NCI-H748 treated with DMSO at 0.1 percent for 48 hours (cell line): ENCODE measurements at places on chromosomes 4 and X.

GRCh38 chr4:139083607-139083955 lies 68.0 kb downstream of the NOCT start:
- no peak for DNase-seq

DNA sequence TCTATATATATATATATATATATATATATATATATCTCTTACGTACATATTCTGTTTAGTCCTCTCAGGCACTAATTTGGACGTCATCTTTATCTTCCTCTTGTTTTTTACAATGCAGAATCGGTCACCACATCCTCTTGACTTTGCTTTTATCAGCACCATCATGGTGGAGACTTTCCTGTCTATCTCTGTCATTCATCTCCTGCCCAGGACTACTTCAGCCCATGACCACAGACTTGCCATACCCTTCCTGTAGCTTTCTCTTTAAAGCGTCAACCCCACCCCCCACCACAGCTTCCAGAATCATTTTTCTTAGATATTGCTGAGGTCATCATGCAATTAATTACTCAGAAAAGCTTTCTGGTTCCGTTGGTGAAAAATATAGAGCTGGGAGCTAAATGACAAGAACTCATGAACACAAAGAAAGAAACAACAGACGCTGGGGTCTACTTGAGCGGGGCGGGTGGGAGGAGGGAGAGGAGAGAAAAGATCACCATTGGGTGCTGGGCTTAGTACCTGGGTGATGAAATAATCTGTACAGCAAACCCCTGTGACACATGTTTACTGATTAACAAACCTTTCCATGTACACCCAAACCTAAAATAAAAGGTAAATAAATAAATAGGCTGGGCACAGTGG lies 30.5 kb upstream of the PRKX start:
- no peak for DNase-seq

DNA sequence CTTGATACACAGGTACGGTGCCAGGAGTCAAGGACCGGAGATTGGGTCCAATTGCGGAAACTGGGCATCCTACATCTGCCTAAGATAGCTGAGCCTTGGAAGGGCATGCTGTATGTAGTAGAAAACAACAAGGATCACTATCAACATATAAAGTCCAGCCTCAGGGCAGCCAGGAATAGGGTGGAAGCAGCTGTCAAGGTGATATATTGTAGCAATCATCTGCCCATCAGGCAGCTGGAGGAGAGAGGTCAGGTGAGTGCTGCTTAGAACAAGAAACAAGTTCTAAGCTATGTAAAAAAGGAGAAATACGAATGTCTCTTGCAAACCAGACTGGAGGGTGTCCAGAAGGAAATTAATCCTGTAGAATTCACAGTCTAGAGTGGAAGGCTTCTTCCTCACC lies 34.8 kb downstream of the KCNE5 start:
- no peak for DNase-seq

GRCh38 chr4:12146339-12146738 lies 717.6 kb upstream of the HS3ST1 start:
- no peak for DNase-seq

DNA sequence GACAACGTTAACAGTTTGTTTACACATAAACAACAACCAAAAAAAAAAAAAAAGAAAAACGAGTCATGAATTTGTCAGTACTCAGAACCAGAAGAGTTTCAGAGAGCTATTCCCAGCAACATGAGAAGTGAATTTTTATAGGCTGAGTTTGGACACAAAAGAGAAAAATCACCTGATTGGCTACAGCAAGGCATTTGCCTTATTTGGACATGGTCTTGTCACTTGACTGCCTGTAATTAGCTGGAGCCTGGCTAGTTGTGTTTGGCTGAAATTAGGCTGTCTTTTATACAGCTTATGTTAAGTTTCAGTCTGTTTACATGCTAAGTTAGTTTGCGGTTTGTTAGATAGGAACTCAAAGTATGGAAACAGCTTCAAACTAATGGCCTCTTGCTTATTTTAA lies 880 bp upstream of the TEX13A start:
- no peak for DNase-seq

DNA sequence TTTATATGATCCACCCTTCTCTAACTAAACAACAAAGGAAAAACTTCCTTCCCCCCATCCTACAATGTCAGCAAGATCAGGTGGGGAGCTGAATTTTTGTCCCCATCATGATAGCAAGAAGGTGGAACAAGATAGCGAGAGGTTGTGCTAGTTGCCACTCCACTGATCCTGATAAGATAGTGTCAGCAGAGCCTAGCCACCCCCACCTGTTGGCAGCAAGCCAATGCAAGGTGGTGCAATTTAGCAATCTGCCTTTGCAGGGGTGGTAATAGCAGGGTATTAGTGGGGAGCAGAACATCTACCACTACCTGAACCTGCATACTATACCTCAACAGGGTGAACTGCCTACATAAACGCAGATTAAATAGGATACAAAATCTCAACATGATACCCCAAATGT lies 80.2 kb upstream of the MAMLD1 start:
- DNase-seq = no peak

DNA sequence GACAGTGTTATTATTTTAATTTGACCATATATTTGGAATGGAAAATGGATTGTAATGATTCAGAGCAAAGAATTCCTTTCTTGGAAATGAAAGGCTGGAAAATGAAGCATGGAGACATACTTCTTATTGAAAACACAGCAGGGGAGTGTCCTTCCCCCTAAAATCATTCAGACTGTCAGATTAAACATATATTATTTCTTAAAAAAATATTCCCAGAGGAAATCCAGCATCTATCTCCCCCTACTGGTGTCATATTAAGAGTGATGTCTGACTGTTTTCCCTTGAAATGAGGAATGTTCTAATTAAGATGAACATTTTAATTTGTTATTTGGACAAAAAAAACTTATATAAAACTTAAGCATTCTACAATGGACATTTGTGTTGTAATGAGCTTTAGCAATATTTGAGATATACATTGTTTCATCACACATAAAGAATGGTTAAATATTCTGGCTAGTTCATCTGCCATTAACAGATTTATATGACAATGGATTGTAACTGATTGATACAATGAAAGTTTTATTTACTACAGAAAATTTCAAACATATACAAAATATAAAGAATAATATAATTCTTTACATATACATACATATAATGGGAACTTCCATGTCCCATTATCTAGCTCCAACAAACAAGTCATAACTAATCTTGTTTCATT lies 264.6 kb downstream of the SPRY1 start:
- DNase-seq = no peak

DNA sequence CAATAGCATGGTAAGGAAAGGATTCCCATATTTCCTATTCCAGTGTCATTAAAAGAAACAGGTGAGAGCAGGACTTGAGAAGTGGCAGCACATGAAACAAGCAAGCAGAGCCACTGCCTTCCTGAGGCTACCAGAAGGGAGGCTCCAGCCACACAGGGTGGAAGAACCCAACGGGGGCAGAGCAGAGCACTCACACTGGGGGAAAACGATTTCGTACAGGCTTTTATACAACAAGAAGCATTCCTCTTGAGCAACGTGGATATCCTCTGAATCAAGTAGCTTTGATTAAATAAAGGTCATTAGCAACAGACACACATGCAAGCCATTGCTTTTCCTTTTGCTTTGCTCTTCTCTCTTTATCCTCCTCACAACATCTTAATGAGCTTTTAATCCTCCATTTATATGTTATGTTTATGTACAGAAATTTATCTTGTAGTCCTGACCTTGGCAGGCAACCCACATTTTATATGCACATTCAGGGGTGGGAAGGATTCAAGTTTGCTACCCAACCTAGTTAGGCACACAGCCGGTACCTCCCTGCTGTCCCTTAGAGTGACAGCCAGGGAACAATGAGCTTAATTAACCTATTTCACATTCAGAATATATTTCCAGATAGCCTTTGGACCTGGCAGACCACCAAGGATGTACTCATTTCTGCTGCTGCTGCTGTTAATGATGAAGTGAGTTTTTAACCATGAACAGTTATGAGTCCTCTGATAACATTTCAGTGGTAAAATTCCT lies 202.1 kb downstream of the ARHGAP24 start:
- DNase-seq = no peak
